Fibroblast of villous mesenchyme (primary cell): ENCODE measurements at places on chromosomes 5 and 9. TPM values are rescaled to one million over a fixed set of nuclear protein-coding genes. Genes with fewer than 3 reads are reported as not detected.

Gene ENHO
- total RNA-seq, result not detected in 2 replicates

Gene ENC1
- 50.3 and 72.1 TPM in 2 replicates for total RNA-seq

Gene CNTLN
- 11.3 and 13.0 TPM in 2 replicates for total RNA-seq

Gene KIF4B
- total RNA-seq, result under 0.01 TPM in 1 of 2 replicates, not detected in the other

Gene GOLGA2
- 114 and 116 TPM in 2 replicates for total RNA-seq

Gene LCN1
- not detected in 2 replicates for total RNA-seq

Gene NUDT12
- 12.9 and 19.9 TPM in 2 replicates for total RNA-seq

Gene SHOC1
- total RNA-seq, result under 0.01 TPM in 1 of 2 replicates, not detected in the other

Gene FBXL7
- total RNA-seq, result 10.6 and 11.2 TPM in 2 replicates

Gene ZNF366
- total RNA-seq, result under 0.01 TPM in 2 replicates

Gene PFN3
- total RNA-seq, result not detected in 2 replicates

Gene BNC2
- 33.7 and 41.6 TPM in 2 replicates for total RNA-seq

Gene GPRIN1
- 2.6 and 3.5 TPM in 2 replicates for total RNA-seq

Gene PCDHGA8
- 3.0 and 3.2 TPM in 2 replicates for total RNA-seq

Gene FAM221B
- total RNA-seq, result not detected in 2 replicates

Gene BHMT2
- total RNA-seq, result 21.3 and 34.5 TPM in 2 replicates
